ENCODE measurements at places on chromosomes 3 and 15.

DNA sequence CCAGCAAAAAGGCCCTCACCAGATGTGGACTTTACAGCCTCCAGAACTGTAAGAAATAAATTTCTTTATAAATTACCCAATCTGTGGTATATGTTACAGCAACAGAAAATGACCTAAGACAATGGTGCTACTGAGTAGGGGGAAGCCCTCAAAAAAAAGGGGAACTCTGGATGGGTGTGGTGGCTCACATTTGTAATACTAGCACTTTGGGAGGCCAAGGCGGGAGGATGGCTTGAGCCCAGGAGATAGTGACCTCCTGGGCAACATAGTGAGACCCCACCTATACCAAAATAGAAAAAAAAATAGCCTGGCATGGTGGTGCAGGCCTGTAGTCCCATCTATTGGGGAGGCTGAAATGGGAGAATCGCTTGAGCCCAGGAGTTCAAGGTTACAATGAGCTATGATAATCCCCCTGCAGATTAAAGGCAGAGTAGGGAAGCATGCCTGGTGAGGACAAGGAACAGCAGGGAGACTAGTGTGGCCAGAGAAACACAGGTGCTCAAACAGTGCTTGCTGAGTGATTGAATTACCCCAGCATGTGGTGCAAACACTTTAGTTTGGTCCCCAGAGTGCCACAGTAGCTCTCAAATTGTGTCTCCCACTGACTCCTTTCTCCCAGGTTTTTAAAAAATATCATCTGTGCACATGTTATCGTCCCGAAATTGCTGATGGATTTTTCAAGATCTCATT, 13.9 kb upstream of the USP3 start:
- no peak for DNase-seq

DNA sequence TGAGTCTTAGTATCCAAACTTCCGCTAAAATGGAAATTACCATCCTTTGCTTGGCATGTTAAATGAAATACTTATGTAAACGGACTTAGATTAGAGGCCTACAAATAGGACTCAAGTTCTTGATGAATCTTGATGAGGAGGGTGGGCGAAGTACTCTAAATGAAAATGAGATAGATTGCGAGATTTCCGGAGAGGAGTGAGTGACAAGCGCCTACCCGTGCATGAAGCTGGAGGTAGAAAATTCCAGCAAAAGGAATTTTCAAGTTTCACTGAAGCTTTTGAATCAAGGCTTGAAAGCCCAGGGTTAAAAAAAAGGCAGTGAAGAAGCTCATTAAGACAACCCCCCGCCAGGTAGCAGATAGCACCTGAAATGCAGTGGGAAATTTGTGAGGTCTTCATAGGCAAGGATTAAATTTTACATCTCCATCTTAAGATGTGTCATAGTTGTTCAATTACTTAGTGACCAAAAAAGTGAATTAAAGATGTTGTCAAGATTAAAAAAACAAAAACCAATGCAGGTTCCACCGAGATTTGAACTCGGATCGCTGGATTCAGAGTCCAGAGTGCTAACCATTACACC, 655 bp upstream of the RAB11A start:
- no peak for DNase-seq

GRCh38 chr15:91884606-91885005, 31.1 kb downstream of the SLCO3A1 start:
- DNase-seq: no peak

GRCh38 chr15:64337761-64338160, 18.2 kb downstream of the CSNK1G1 start:
- DNase-seq: no peak

- no peak for DNase-seq
Measured at GRCh38 chr3:111324151-111324550, 217.8 kb upstream of the CD96 start.

- peak; percentile 11 for DNase-seq
Measured at GRCh38 chr3:36944012-36944640, 728 bp downstream of the TRANK1 start.

GRCh38 chr15:85037641-85038040, 56.0 kb downstream of the PDE8A start:
- no peak for DNase-seq

GRCh38 chr3:109149078-109149477, 12.6 kb downstream of the C3orf85 start:
- DNase-seq: no peak

GRCh38 chr3:123584284-123584987, 417 bp downstream of the HACD2 start:
- DNase-seq: no peak

DNA sequence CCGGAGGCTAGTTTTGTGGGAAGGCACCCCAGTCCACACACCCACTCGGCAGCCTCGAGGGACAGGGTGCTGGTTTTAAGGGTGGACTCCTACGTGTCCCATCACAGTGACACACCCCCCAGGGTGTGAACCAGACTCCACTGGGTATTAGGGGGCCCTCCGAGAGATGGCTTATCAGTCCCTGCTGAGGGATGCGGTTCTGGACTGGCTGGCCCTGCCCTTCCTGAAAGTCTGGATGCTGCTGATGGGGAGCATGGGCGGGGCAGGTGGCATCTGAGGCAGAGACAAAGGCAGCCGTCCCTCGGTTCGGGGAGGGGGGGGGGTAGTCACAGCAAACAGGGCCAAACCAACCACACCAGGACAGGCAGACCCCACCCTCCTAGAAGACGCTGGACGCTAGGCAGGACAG, 939 bp upstream of the ULK3 start:
- DNase-seq: no peak

DNA sequence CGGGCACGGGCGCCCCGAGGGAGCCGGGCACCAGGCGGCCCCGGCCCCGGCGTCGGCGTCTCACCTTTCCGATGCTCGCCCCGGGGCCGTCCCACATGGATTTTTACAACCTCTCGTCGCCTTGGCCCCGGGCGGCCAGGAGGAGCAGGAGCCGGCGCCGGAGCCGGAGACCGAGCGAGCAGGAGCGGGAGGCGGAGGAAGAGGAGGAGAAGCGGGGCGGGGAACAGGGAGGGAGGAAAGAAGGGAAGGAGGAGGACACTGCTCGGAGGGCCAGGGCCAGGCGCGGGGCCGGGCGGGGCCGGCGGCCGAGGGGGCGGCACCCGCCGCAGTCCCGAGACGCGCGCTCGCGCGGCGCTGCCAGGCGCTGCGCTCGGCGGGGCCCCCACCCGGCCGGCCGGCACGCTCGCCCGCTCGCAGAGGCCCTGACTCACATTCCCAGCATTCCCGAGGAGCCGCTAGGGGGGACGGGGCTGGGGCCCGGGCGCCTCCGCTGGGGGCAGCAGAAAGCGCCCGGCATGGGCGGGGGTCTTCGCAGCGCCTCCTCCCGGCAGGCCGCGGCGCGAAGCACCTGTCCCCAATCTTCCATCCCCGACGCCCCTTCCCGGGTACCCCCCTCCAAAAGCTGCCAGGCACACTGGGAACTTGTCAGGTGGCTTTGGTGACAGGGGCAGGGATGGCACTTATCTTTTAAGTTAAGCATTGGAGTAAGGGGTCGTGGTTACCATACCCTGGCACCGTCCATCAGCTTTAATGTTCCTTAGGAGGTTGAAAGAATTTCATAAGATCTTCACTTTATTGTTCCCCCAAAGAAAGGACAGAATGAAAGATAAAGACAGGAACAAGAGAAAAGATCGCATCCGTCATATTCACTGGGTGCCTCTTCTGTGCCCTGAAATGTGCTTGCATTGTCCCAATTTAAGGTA, at the start of gene ERC2:
ERC2 (minus strand) TSS at position 284 of the 923 bp plus-strand sequence.
- DNase-seq: peak; percentile 64

- no peak for DNase-seq
Measured at GRCh38 chr3:186172353-186172752, 63.5 kb upstream of the ETV5 start.

GRCh38 chr3:36965440-36965839, 20.6 kb upstream of the TRANK1 start:
- no peak for DNase-seq

- DNase-seq: no peak
Measured at GRCh38 chr3:187205683-187206082, 8.4 kb downstream of the RTP1 start.

DNA sequence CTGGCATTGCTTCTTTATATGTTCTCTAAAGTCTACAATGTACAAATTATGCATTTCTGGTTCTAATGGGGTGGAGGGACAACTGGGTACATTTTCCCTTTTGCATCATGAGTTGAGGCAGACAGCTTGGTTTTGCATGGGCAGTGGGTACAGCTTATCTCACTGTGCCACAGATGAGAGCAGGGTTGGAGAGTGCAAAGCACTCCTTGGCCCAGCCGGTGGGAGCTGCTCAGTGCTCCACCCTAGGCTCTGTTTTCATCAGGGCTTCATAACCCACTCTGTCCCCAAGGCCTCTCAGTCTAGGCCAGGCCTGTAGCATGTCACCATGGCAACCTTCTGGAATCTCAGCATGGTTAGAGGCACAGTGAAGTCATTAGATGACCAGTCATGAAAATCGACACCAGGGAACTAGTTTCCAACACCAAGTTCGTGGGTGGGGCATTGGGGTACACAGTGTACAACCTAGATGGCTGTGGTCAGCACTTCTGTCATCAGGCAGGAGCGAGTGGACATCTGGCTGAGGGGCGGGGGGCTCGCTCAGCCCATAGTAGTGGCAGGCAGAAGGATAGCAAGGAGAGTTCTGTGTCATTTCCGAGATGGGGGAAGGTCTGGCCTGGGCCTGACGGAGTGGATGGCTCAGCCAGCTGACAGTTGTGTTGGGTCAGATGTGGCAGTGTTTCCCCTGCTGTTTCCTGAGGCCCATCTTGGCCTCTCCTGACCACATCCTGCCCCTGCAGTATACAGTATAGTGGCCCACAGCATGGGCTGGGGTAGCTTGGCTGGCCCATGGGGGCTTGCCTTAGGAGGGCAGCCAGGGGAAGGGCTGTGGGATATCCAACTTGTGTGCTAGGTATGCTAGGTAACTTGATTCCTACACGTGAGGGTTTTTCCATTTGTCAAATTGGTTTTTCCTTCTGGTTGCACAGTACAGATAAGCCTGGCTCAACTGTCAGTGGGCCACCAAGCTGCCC, 75.7 kb upstream of the PRR23C start:
- DNase-seq: no peak

GRCh38 chr15:80507638-80508316, 103.6 kb downstream of the ARNT2 start:
- DNase-seq: no peak

GRCh38 chr3:31615071-31615875, 82.5 kb downstream of the STT3B start:
- no peak for DNase-seq

- no peak for DNase-seq
Measured at GRCh38 chr15:82681371-82681770, 28.3 kb downstream of the AP3B2 start.

GRCh38 chr3:6066397-6066796, 794.5 kb upstream of the GRM7 start:
- no peak for DNase-seq

DNA sequence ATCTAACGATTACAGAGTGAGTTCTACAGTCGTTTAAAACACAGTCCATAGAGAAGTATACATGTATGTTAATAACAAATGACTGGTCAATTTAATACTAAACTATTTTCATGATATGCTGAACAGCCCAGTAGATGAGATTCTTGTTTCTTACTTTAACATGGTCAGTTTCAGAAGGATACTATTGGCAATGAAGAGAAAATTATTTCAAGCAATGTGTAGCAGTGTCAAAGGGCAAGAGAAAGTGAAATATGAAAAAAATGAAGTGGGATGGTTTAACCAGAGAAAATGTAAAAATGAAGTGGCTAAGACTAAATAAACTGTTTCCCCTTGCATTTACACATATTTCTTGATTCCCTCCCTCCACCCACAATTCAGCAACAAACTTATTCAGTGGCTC, 192.1 kb upstream of the TTC14 start:
- no peak for DNase-seq

DNA sequence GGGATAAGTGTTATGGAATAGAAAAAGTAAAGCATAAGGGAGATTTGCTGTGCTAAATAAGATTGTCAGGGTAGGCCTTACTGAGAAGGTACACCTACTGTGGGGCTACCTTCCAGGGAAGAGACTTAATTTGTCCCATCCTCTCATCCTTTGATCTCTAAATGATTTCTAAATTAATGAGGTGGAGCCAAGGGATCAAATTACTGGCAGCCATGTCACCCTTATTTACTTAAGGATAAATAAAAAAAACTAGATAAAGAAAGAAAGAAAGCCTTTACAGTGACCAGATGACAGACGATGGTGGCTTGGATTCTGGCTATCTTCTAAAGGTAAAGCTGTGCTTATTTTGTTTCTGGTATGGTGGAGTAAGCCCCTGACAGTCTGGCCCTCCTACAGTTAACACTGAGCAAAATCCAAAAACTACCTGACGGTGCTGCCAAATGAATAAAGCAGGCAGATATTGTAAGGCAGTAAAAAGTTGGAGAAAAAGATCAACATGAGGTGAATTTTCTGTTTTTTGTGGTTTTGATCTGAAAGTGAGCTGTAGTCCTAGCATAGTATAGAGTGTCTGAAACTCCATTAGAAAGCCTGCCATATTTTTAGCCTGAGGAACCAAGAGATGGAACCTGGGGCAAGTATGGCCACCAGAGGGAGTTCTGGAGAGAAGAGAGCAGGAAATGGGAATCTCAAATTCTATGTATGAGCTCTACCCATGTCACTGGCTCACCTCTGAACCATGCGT, 285.1 kb upstream of the MANF start:
- DNase-seq: peak; percentile 7

- DNase-seq: no peak
Measured at GRCh38 chr15:98712845-98713584, 64.7 kb downstream of the IGF1R start.

GRCh38 chr15:91928675-91929074, 75.2 kb downstream of the SLCO3A1 start:
- DNase-seq: no peak

DNA sequence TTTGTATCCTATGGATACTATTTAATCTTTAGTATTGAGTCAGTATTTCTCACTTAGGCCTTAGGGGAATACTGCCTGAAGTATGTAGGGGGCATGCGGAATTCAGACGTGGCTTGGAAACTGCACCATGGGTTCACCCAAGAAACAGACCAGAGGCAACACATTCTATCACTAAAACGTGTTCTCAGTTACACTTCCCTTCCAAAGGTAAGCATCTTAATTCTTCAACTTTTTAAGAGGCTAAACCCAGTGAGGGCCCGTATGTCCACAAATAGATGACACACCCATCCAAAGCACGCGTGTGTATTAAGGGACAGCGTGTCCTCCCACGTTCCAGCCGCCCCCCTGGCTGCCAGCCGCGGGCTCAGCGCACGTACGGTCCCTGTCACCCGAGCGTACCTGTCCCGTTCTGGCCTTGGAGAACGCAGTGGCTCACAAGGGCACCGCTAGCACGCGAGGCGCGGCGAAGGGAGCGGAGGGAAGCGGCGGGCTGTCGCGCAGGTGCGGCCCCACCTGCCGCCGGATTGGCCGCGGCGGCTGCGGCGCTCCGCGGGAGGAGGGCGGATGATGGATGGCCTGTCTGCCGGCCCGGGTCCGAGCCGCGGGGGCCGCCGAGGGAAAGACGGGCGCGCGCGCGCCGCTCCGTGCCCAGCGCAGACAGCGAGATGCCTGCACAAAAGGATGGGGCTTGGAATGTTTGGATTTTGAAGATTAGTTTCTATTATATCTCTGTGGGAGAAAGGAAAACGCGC, 1003.9 kb upstream of the NR2F2 start:
- DNase-seq: no peak
